GM23338 (cell line): ENCODE measurements at places on chromosomes 7 and 10.

DNA sequence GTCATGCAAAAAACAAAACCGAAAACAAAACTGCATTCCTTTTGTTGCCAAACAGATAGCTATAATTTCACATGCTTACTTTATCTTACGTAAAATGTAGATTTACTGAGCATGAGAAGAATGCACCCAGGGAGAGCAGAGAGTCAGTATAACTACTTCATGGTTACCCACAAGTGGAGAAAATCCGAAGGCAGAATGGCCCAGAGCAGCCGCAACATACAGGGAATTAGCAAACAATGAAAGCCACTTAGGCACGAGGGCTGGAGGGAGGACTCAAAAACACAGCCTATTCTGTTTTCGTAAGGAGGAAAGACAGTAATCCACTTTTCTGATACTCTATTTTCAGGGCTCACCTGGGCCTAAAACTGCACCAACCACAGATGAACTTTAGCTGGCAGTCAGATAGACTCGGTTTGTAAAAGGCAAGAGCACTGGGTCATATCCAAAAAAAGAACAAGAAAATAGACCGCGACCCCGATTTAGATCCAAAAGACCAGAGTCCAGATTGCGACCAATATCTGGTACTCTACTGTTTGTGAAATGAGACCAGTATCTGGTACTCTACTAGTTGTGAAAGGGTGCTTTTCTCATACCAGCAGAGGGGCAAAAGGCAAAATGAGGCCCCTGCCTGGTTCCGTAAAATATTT lies 1.3 kb downstream of the ITPRIP start:
- DNase-seq: no peak

DNA sequence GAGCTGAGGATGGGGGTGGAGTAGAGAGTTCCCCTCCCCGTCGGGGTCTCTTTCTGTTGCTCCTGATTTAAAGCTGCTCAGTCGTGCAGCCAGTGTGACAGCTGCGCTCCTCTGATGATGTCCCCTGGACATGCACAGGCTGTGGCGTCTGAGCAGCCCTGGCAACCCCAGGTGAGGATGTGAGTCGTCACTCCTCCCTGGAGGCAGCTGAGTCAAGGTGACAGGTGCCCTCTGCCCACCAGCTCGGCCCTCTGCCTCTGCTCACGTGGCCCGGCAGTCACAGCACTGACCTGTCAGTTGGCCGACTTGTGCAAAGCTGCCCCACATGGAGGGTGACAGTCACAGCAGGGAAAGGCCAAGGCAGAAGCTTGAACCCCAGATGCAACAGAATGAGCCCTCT lies 33.9 kb downstream of the ANXA8 start:
- DNase-seq: no peak

GRCh38 chr10:12999849-13000248 lies 1.7 kb downstream of the CCDC3 start:
- no peak for DNase-seq

DNA sequence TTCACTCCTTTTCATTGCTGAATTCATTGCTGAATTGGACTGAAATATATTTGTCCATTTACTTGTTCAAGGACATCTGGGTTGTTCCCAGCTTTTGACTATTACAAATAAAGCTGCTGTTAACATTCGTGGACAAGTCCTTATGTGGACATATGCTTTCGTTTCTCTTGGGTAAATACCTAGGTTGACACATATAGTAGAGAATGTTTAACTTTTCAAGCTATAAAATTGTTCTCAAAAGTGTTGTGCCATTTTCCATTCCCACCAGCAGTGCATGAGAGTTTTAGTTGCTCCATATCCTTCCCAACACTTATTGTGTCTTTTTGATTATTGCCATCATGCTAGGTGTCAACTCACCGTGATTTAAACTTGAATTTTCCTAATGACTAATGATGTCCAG lies 17.5 kb upstream of the CPVL start:
- no peak for DNase-seq

DNA sequence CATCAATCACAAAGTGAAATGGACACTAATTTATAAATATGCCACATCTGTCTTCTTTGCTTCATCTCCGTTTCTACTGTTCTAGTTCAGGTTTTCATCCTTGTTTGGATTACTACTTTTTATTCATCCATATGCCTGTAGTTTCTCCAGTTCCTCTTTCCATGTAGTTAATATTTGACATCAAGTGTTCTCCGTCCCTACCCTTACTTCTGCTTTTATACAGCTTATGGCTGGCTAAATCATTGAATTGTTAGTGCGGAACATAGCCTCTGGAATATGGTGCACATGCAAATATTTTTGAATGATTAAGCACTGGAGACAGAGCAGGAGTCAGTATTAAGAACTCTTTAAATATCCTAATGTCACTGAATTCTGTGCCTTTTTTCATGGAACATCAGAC lies 230.0 kb upstream of the PPP1R3A start:
- DNase-seq: no peak
